Renal cortex interstitium (tissue), 15 donors: ENCODE measurements at places on chromosomes 13 and 19.

DNA sequence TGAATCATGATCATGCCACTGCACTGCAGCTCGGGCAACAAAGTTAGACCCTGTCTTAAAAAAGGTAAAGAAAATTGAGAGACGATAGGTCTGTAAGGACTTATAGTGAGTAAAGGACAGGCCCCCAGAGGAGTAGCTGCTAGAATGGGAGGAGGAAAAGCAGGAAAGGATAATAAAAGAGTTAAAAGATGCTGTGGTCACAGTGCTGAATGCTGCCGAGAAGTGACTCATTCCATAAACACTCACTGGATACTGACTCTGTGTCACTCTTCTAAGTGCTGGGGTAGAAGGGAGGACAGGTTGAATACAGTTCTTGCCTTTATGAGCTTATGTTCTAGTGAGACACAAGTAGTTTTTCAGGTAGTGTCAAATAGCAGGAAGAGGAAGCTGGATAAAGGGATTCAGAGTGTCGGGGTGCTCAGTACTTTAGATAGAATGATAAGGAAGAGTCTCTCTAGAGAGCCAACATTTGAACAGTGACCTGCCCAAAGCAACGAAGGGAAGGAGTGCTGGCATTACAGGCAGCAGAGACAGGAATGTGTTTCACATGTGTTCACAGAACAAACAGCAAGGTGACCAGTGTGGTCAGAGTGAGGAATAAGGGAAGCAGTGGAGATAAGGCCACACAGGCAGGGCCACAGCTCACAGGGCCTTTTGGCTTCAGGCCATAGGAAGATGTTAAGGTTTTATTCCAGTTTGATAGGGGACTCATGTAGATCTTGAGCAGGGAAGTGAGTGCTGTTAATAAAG, 1240.5 kb downstream of the UQCRFS1 start:
- DNase-seq = no peak

GRCh38 chr13:44649104-44649428, 72.9 kb upstream of the TSC22D1 start:
- no peak for DNase-seq

- DNase-seq = no peak
Observed at GRCh38 chr19:15112385-15112784, 5.2 kb downstream of the SYDE1 start.

- DNase-seq = no peak
Observed at GRCh38 chr19:16363133-16363851, 38.7 kb downstream of the KLF2 start.

GRCh38 chr19:14435320-14436050, 2.4 kb downstream of the PKN1 start:
- DNase-seq = no peak

GRCh38 chr13:31394506-31394905, 194.7 kb downstream of the B3GLCT start:
- no peak for DNase-seq

GRCh38 chr19:32676186-32676894, 692 bp downstream of the RGS9BP start:
- DNase-seq = no peak

DNA sequence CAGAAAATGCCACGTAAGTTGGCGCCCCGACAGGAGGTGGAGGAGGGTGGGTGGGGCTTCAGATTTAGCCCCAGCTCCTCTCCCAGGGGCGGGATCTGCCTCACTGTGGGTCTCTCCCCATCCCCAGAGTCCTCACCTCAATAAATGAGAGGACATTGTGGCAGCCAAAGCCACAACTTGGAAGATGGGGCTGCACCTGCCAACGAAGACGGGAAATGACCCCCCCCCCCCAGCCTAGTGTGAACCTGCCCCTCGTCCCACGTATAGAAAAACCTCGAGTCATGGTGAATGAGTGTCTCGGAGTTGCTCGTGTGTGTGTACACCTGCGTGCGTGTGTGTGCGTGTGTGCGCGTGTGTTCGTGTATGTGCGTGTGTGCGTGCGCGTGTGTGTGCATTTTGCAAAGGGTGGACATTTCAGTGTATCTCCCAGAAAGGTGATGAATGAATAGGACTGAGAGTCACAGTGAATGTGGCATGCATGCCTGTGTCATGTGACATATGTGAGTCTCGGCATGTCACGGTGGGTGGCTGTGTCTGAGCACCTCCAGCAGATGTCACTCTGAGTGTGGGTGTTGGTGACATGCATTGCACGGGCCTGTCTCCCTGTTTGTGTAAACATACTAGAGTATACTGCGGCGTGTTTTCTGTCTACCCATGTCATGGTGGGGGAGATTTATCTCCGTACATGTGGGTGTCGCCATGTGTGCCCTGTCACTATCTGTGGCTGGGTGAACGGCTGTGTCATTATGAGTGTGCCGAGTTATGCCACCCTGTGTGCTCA, 1.5 kb upstream of the TRAPPC5 start:
- DNase-seq = no peak

DNA sequence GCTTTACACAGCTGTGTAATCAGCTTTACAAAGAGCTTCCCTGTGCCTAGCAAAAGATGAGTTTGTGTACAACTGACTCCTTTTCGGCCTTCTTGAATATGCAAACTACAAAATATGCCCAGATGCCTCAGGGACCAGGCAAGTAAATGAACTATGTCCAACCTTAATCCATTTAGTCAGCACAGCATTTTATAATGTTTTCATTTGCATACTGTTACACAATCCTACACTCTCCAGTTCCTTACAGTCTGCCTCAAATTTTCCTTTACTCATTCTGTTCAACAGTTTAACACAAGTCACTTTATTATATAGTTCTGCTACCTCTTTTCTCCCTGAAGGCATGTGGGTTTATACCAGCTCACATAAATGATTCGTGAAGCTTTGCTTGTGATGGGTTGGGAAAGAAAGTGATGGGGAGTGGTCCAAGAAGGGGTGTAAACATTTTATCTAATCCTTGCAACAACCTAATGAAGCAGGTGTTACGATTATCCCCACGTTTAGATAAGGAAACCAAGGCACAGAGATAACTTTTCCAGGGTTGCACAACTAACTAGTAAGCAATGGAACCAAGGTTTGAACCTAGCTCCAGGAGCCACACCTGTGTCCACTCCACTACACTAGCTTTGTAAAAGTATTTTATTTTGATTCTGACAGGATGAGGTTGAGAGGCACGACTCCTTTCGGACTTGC, 3.3 kb upstream of the USP12 start:
- no peak for DNase-seq

DNA sequence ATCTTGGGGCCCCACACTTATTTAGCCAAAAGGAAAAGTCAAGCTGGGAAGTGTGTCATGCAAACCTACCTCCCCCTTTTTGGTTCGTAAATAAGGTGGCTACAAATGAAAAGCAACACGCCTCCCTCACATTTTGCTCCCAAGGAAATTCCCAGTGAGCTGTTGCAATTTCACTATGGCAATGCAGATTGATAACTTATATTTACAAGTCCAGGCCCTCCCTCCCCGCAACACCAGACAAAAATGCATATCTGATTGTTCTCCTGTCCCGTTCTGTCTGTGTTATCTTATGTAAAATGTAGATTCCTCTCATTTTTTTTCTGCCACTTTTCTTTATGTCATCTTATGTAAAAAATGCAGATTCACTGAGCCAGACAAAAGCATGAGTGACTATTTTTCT, 1305.3 kb downstream of the SLITRK5 start:
- DNase-seq = no peak

DNA sequence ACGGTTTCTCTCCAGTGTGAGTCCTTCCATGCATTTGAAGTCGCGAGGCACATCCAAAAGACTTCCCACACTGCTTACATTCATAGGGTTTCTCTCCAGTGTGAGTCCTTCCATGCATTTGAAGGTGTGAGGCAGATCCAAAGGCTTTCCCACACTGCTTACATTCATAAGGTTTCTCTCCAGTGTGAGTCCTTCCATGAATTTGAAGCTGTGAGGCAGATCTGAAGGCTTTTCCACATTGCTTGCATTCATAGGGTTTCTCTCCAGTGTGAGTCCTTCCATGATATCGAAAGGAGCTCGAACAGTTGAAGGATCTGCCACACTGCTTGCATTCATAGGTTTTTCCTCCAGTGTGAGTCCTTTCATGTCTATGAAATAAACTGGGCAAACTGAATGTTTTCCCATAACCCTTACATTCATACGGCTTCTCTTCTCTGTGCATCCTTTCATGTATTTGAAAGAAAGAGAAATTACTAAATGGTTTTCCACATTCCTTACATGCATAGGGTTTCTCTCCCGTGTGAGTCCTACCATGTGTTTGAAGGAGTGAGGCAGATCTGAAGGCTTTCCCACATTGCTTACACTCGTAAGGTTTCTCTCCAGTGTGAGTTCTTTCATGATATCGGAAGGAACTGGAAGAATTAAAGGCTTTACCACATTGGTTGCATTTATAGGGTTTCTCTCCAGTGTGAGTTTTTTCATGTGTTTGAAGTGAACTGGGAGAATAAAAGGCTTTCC, 20.3 kb downstream of the ZNF433 start:
- DNase-seq = no peak

DNA sequence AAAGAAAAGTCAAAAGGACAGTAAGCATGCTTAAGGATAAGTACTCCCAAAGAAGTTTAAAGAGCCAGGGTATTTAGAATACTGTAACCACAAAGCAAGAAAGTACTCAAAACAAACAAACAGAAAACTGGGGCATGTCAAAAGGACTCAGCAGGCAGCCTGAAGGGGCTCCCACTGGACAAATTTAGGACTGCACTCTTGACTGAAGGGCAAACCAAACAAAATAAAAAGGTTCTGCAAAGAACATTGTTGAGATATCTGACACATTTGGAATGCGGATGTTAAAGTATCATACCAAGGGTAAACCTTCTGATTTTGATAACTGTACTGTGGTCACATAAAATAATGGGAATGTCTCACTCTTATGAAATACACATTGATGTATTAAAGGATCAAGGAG, 157.4 kb downstream of the TNFSF13B start:
- no peak for DNase-seq

GRCh38 chr19:38499532-38499931, 66.0 kb downstream of the RYR1 start:
- no peak for DNase-seq

DNA sequence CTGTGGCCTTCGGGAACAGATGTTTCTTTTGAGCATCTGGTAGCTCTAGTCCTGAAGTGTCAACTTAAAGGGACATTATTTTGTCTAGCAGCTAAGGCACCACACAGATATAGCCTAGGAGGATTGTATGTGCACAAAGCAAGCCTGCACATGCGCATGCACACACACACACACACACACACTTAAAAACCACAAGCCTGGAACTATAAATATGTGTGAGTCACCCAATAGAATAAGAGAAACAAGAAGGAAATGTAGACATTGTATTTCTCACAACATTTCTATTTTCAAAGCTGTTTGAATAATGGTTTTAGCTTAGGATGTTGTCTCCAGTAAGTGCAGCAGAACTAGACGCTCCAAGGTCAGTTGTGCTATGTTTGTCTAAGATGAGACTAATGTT, 516.5 kb downstream of the SUCLA2 start:
- DNase-seq = no peak

GRCh38 chr13:110455444-110455843, 106.1 kb downstream of the RAB20 start:
- DNase-seq = no peak

GRCh38 chr13:69706807-69707206, 400.8 kb upstream of the ATXN8OS start:
- no peak for DNase-seq
